ENCODE measurements at places on chromosomes 7 and 10.

DNA sequence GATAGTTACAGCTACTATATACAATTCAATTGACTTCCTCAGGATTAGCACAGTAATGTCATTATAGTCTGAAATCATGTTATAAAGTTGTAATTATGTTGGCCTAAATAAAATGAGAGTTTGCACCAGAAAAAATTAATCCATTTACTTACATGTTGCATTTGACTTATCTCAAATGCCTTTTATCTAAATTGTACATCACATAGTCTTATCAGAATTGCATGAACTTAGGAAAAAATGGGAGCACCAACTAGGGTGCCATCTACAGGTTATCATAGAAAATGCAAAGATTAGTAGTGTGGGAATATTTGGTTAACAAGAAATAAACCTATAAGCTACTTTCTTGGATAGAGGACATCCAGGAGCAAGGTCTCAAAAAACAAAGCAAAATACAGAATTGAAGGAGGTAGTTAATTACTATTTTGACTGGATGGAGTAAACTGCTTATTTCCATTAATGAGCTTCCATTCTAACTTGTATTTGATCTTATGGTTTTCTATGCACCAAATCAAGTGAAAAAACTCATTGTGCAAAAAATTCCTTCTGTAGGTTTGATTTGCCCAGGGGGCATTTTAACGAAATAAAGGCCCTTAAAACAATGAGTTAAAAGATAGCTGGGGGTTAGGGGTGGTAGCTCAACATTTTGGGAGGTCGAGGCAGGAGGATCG lies 60.0 kb upstream of the ORC5 start:
- DNase-seq, result no peak

GRCh38 chr10:106826716-106827115 lies 337.8 kb downstream of the SORCS1 start:
- no peak for DNase-seq

- no peak for DNase-seq
These were observed 32.7 kb downstream of the VWA2 start for GRCh38 chr10:114271779-114272167.

DNA sequence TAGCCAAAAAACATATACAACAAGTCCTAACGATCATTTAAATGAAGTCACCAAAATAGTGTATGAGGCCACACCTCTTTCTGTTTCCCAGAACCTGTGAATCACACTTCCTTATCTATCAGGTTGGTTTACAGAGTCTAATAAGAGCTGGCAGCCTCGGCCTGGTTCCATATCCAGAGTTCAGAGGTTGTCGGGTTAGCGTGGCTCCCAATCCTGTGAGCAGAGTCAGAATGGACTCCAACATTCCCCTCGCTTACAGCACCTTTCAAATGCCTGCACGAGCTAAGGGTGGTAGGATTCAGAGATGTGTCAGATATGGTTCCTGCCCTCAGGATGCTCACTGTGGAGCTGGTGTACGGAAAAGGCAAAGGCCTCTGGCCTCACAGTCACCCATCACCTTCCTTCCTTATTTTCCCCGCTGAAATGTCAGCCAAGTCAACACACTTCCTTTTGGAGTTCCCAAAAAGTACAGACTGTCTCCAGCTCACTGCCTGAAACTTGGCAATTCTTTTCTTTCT lies 6.0 kb downstream of the IL15RA start:
- peak; percentile 55 for DNase-seq

GRCh38 chr7:21269021-21269420 lies 158.9 kb upstream of the SP4 start:
- no peak for DNase-seq

GRCh38 chr10:13990946-13991345 lies 339.8 kb downstream of the FRMD4A start:
- no peak for DNase-seq

DNA sequence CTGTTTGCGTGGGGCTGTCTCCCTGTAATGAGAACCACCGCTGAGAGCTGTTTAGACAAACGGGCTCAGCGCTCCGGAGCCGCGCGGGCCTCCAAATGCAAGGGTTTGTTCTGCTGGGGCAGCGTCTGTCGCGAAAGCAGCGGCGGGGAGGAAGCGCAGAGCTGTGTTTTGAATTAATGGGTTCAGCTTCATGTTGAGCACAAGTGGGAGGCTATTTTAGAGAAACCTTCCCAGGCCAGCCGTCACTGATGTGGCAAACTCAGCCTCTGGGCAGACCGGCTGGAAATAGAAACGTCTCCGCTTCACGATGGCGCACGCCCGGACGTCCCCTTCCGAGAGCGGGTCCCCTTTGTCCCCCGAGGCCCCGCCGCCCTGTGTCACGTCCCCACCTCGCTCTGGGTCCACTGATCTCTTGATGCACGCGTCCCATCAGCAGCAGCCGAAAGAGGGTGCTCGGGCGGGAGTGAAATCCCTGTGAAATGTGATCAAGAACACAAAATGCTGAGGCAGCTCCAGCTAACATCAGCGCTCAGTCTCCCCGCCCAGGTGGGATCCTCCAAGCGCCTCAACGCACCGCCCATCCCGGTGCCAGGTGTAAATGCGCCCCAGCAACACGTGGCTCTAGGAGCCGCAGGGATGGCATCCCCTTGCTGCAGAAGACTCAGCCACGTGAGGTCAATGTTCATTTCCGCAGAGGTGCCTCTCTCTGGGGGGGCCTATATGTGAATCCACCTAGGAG lies 44.9 kb downstream of the BAMBI start:
- no peak for DNase-seq

GRCh38 chr7:124073310-124073645 lies 40.4 kb upstream of the TMEM229A start:
- DNase-seq, result no peak

DNA sequence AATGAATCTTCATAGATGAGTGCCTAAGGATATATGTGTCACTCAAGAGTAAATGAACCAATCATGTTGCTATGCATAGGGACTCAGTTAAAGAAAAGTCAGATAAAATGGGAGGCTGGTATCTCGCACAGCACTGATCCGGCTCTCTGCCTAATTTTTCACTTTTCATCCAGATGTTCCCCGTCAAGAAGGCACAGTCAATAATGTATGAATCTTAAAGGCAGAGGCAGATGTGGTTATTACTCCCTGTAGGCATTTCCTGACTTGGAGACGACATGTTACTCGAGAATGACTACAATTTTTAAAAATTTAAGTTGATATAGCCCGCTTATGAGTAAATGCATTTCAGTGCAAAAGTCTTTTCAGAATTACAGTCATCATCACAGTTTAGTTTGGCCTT lies 113.6 kb downstream of the TBXAS1 start:
- DNase-seq, result no peak

- no peak for DNase-seq
These were observed 15.6 kb downstream of the RPA3 start for GRCh38 chr7:7702826-7703225.

GRCh38 chr7:24756545-24757352 lies 515 bp downstream of the GSDME start:
- DNase-seq, result no peak

DNA sequence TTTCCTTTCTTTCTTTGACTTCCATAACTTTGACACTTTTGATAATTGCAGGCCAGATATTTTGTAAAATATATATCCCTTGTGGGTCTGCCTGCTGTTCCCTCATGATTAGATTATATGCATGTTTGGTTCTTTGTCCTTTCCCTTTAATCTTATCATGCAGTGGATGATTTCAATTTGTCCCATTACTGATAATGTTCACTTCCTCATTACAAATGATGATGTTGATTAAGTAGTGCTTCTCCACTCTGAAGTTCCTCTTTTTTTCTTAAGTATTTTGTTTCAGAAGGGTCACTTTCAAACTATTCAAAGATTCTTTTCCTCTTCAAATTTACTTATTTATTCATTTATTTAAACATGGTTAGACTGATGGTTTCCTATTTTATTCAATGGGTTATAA lies 898.1 kb downstream of the XPNPEP1 start:
- DNase-seq, result no peak

DNA sequence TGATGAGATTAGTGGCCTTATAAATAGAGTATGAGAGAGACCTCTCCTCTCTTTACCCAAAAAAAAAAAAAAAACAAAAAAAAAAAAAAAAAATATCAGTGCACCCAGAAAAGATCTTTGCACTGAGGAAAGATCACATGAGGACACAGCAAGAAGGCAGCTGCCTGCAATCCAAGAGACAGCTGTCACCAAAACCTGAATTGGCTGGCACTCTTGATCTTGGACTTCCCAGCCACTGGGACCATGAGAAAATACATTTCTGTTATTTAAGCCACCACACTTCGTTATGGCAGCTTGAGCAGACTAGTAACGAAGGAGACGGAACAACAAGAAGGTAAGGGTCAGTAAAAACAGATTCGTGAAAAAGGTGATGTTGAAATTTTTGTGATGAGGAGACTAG lies 47.0 kb downstream of the TMEM106B start:
- DNase-seq, result no peak

DNA sequence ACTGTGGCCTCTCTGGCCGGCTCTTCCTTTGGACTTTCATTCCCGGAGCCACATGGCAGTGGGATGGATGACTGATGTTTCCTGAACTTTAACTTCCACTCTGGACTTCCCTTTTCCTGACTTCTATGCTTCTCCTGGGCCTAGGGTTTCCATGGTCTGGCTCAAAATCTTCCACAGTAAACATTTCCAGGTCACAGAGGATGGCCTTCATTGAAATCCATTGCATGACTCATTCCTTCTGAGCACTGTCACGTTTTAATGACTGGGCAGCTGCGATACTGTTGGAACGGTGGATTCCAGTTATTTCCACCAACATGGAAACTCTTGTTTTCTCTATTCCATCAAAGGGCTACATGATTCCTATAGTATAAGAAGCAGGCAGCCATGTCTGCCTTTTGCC lies 24.4 kb upstream of the ZNF273 start:
- DNase-seq, result no peak

GRCh38 chr10:88523739-88524400 lies 59.2 kb downstream of the RNLS start:
- no peak for DNase-seq

DNA sequence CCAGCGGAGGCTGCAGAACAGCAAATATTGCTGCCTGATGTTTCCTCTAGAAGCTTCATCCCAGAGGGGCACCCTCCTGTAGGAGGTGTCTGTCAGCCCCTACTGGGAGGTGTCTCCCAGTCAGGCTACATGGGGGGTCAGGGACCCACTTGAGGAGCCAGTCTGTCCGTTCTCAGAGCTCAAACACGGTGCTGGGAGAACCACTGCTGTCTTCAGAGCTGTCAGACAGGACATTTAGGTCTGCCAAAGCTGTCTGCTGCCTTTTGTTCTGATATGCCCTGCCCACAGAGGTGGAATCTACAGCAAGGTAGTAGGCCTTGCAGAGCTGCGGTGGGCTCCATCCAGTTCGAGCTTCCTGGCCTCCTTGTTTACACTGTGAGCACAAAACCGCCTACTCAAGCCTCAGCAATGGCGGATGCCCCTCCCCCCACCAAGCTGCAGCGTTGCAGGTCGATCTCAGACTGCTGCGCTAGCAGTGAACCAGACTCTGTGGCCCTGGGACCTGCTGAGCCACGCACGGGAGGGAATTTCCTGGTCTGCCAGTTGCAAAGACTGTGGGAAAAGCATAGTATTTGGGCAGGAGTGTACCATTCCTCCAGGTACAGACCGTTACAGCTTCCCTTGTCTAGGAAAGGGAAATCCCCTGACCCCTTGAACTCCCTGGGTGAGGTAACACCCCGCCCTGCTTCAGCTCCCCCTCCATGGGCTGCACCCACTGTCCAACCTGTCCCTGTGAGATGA lies 17.7 kb upstream of the MINDY3 start:
- DNase-seq, result no peak

GRCh38 chr10:83605783-83606630 lies 533.3 kb upstream of the GHITM start:
- DNase-seq, result no peak

DNA sequence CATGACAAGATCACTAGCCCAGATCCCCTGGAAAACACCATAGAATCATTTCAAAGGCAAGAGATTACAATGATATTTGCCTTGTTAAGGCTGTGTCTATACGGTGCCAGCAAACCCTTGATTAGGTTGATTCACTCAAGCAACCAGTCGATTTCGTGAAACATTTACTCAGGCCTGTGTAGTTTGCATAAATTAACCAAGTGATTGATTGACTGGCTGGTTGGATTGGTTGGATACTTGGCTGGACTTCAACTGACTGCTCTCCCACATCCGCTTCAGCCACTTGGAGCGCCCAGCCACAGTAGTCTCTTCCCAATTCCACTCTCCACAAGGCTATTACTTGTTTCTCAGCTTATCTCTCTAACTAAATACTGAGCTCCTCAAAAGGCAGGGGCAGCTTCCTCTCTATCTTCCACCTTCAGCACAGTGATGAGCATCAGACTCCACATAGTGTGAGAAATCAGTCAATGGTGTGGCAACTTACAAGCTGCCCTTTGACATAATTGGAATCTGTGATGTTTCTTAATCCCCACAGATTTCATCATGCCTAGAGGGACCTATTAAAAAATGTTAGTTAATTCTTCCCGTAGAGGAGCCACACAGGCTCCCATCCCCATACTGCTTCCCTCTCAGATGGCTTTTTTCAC lies 217.4 kb downstream of the GRM8 start:
- no peak for DNase-seq

DNA sequence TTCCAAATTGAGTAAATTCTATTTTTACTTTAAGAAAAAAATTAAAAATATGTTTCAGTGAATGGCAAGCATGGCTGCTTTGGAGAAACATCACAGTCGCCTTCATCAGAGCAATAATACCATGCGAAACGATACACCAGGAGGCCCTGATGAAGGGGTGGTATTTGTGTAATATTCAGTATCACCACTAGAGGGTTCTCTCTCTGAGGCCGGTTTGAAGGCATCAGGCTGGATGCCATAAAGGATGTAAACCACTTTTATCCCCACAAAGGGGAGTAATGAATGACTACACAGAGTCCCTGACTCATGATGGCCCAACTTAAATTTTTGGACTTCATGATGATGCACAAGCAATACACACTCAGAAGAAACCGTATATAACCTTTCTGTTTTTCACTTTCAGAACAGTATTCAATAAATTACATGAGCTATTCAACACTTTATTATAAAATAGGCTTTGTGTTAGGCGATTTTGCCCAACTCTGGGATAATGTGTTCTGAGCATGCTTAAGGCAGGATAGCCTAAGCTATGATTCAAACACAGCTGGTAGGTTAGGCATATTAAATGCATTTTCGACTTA lies 95.5 kb downstream of the PPP1R17 start:
- DNase-seq, result peak; percentile 4

- no peak for DNase-seq
These were observed 62.4 kb downstream of the KIAA1549 start for GRCh38 chr7:138918756-138919155.

GRCh38 chr10:43315535-43316207 lies 48.8 kb upstream of the RASGEF1A start:
- DNase-seq, result no peak

GRCh38 chr7:92670204-92670851 lies 80.1 kb upstream of the FAM133B start:
- DNase-seq, result no peak
